ENCODE measurements at places on chromosomes 2 and 18.

DNA sequence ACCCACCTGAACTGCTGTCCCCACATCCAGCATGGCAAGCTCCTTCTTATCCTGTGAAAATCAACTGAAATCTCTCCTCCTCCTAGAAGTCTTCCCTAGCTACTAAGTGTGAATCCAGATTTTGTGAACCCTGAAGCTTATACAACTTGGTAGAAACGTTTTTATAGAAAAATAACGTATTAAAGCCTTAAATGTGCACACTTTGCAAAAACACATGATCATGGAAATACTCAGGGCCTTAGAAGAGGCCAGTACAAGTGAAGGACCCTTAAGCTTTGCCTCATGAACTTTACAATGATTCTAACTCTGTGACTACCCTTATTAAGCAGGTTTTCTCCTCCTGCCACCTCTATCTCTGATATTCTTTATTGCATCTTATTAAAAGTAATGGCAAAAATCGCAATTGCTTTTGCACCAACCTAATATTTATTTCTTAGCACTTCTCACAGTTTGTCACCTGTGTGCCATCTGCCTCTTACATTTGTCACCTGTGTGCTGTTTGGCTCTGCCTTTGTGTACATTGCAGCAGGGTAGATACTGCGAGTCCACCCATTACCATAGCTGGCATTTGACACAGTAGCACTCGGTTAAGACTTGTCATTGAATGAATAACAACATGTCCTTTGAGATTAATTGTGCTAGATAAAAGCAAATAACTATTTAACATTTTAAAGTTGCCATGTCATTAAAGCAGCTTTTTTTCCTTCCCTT lies 42.2 kb downstream of the FRZB start:
- DNase-seq: no peak

DNA sequence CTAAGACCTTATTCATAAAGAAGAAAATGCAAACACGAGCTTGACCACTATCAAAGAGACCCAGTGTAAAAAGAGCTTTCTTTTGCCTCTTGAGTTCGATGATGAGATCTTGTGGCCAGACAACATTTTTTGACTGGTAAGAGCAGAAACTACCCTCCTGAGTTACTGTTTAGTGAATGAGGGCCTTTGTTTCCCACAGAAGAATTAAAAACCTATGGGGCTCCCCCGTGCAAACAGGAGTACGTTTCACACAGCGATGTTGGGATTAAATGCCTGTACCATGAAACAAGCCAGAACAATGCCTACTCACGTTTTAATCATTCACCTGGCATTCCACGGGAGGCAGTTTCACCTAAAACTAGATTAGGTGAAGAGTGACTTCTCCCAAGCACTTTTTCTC lies 36.0 kb downstream of the MYCN start:
- no peak for DNase-seq

GRCh38 chr2:5433855-5434254 lies 258.3 kb upstream of the SOX11 start:
- DNase-seq: no peak

- DNase-seq: no peak
Observed at GRCh38 chr2:72263776-72264060, 116.1 kb upstream of the CYP26B1 start.

DNA sequence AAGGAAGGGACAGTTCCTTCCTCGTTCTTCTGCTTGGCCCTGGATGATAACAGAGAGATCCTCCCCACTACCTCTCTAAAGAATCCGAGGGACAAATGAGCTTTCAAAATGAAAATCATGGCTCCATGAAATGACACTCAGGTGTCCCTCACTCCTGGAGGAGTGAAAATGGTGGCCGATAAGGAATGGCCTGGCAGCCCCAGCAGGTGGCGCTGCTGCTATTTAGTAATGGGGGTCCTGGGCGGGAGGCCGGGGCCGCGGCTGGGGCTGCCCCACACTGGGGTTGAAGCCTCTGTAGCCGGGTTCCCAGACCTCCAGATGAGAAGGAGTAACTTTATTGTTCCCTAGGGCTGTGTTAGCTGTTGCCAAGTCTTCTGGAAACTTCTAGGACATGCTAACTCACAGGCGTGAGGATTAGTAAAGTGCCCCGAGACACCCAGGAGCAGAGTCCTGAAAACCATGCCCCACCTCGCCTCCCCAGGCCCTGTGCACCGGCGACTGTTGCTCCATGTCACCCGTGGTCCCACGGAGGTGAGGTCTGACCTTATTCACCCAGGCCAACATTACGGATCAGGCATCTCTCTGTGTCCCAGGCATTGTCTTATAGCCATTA lies 138.0 kb downstream of the CTIF start:
- DNase-seq: peak; percentile 39

DNA sequence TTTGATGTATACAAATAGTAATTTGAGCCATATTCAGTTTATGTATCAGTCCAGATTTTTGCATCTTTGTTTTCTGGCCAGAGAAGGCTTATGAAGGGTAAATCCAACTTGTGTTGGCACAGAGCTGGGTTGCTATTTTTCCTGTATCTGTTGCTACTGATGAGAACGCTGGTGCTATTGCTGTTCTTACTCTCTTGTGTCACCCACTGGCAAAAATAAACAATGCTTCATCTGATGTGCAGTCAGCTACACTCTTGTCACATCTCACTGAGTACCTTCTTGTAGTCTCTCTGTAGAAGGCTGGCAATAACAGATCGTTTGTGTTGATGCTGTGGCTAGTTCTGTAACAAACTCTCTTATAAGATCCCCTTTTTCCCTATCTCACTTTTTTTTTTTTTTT lies 323.4 kb downstream of the CDH19 start:
- DNase-seq: peak; percentile 2

- DNase-seq: no peak
Observed at GRCh38 chr2:163692611-163693482, 43.0 kb downstream of the FIGN start.

DNA sequence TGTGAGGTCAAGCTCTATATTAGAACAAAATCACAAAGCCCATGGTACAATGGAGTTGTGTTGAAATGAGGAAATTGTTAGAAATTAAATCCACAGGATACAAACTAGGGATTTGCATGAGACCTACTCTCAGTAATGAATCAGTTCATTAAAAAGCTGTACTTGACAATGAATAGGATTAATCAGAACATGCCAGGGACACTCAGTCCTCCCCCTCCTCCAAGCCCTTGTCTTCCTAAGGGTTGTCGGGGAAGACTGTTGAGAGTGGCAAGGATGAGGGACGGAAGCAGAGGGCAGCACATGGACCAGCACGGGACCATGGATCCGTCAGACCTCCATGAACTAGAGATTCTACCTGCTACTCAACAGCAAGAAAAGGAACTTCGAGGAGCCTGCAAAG lies 39.8 kb downstream of the SPRED2 start:
- no peak for DNase-seq

DNA sequence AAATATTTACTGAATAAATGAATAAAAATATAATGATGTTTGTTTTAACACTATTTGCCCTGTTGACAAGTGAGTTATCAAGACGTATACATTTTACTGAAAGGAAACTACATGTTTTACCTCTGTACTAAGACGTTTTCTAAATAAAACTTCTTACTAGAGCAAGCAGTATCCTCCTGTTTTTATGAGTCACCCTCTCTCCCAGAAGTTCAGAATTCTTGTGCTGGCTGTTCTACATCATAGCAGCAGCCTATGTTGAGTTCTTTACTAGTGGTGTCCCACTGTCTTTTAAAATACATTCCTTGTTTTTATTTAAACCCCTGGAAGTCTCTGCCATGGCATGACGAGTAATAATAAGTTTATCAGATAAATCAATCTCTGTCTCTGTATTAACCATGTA lies 297.4 kb downstream of the CALCRL start:
- peak; percentile 38 for DNase-seq

DNA sequence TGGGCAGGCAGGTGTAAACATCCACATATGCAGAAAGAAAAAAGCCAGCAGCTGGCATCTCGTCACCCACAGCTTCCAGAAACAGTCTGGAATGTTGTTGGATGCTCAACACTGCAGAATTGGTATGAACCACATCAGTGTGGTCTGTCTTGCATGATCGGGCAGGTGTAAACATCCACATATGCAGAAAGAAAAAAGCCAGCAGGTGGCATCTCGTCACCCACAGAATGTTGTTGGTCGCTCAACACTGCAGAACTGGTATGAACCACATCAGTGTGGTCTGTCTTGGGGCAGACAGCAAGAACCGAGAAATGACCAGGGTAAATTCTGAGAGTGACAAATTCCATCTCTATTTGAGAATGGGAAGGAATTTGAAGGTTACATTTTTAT lies 39.6 kb downstream of the DOCK10 start:
- DNase-seq: peak; percentile 29

GRCh38 chr2:11500702-11501303 lies 33.0 kb upstream of the GREB1 start:
- peak; percentile 20 for DNase-seq

GRCh38 chr18:43350176-43350575 lies 72.9 kb upstream of the SYT4 start:
- no peak for DNase-seq

Data from LHCN-M2 (cell line).